ENCODE measurements at places on chromosomes 1 and 21. TPM values are rescaled to one million over a fixed set of nuclear protein-coding genes. Genes with fewer than 3 reads are reported as not detected.

GJA5 gene
- not detected for total RNA-seq

SNAPIN gene
- 16.7 TPM for total RNA-seq

GJB4 gene
- total RNA-seq, result not detected

RUNX1 gene
- total RNA-seq, result 63.5 TPM

HSD11B1 gene
- total RNA-seq, result 33.3 TPM

ZSWIM5 gene
- total RNA-seq, result 4.7 TPM

DIPK1A gene
- 17.1 TPM for total RNA-seq

DCDC2B gene
- not detected for total RNA-seq

RAB42 gene
- 1.6 TPM for total RNA-seq

NOC2L gene
- total RNA-seq, result 41.0 TPM

RNF187 gene
- total RNA-seq, result 39.8 TPM

GPR153 gene
- total RNA-seq, result 10.9 TPM

PGBD5 gene
- total RNA-seq, result not detected

PTAFR gene
- 0.65 TPM for total RNA-seq

CHIA gene
- total RNA-seq, result not detected

CC2D1B gene
- total RNA-seq, result 26.4 TPM

GSTM4 gene
- total RNA-seq, result 8.7 TPM

SPRR1B gene
- not detected for total RNA-seq

ZNF683 gene
- not detected for total RNA-seq

FCER1A gene
- not detected for total RNA-seq

FABP3 gene
- total RNA-seq, result 44.2 TPM

ACOT11 gene
- total RNA-seq, result 3.9 TPM

EFNA3 gene
- total RNA-seq, result not detected

TNN gene
- total RNA-seq, result not detected

OR2L13 gene
- not detected for total RNA-seq

KIRREL1 gene
- total RNA-seq, result 96.9 TPM

KCNJ10 gene
- not detected for total RNA-seq

S100A2 gene
- 3.3 TPM for total RNA-seq

HOOK1 gene
- not detected for total RNA-seq

TSPEAR gene
- 0.08 TPM for total RNA-seq

MGST3 gene
- total RNA-seq, result 183 TPM

SSX2IP gene
- 34.9 TPM for total RNA-seq

NT5C1A gene
- not detected for total RNA-seq

USH2A gene
- under 0.01 TPM for total RNA-seq

DNAJC16 gene
- 20.0 TPM for total RNA-seq

BRDT gene
- total RNA-seq, result not detected

All from fibroblast of the aortic adventitia (primary cell).